ENCODE measurements at places on chromosomes 2 and 18.

DNA sequence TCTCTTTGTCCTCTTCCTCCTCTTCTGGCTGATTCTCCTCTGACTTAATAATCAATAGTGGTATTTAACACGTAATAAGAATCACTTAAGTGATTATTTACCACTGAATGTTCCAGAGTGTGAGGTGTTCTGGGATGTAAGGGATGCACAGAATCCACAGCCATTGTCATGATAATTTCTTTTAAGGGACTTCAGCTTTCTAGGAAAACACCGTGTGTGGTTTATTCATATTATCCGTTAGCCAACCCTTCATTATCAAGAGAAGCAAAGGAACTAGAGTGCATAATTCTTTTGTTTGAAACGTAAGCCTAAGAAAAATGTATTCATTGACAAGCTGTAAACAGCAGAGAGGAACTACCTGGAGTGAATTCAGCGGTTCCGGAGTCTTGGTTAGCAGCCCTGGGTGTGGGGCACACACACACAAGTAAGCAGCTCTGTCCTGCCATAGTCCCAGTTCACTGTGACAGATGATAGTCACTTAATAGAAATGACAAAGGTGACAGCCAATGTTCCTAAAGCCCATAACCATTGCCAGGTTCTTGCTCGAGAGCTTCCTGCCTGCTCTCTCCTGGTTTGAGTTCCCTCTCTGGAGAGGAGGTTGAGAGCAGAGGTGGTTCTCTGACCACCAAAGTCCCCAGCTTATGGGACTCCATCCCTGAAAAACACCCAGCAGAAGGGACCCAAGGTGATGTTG lies 101.9 kb downstream of the ACOXL start:
- no peaks in the 10 kb centered on the region for H3K27me3 ChIP-seq
- no peaks in the 10 kb centered on the region for H3K36me3 ChIP-seq
- H3K27ac ChIP-seq, result no peak overlapping the region
- H3K4me3 ChIP-seq, result no peak overlapping the region
- DNase-seq, result no peak

DNA sequence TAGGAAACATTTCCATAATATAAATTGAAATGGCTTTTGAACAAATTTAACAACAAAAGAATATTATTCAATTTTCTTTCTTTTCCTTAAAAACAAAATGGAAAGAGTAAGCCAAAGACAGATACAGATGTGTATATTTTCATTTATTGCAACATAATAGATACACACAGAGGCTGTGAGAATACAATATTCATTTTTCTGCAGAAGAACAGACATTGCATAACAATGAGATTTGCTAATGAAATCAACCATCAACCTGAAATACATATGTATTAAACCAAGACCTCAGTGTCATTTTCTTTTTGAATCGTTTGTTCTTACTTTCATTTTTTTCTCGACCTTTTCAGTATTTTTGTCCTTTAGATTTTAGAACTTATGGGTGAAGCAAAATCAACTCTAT lies 95.1 kb downstream of the BAZ2B start:
- no peaks in the 10 kb centered on the region for H3K36me3 ChIP-seq
- H3K27ac ChIP-seq, result no peak overlapping the region
- H3K4me1 ChIP-seq, result no peaks in the 10 kb centered on the region
- no peak for DNase-seq

- no peak for DNase-seq
- H3K36me3 ChIP-seq, result no peaks in the 10 kb centered on the region
- no peak overlapping the region for H3K4me3 ChIP-seq
- no peaks in the 10 kb centered on the region for H3K27me3 ChIP-seq
- no peak overlapping the region for H3K27ac ChIP-seq
- no peaks in the 10 kb centered on the region for H3K4me1 ChIP-seq
Observed at GRCh38 chr2:101972621-101973434, 18.9 kb upstream of the IL1R2 start.

DNA sequence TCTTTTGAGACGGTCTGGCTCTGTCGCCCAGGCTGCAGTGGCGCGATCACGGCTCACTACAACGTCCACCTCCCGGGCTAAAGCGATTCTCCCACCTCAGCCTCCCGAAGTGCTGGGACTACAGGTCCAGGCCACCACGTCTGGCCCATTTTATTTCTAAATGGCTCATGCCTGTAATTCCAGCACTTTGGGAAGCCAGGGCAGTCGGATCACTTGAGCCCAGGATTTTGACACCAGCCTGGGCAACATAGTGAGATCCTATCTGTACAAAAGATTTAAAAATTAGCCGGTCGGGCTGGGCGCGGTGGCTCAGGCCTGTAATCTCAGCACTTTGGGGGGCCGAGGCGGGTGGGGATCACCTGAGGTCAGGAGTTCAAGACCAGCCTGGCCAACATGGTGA lies 26.4 kb upstream of the EFHD1 start:
- no peak overlapping the region for H3K4me3 ChIP-seq
- H3K36me3 ChIP-seq, result no peaks in the 10 kb centered on the region
- no peaks in the 10 kb centered on the region for H3K27me3 ChIP-seq
- H3K4me1 ChIP-seq, result no peaks in the 10 kb centered on the region
- no peak overlapping the region for H3K27ac ChIP-seq

- no peaks in the 10 kb centered on the region for H3K36me3 ChIP-seq
- DNase-seq, result no peak
- no peak overlapping the region for H3K27ac ChIP-seq
- H3K4me1 ChIP-seq, result no peaks in the 10 kb centered on the region
Observed at GRCh38 chr2:37816686-37817085, 108.4 kb upstream of the RMDN2 start.

- no peaks in the 10 kb centered on the region for H3K4me1 ChIP-seq
- DNase-seq, result no peak
- no peaks in the 10 kb centered on the region for H3K36me3 ChIP-seq
Observed at GRCh38 chr2:148022351-148022750, 1.5 kb downstream of the MBD5 start.

GRCh38 chr2:10947005-10947440 lies 35.3 kb downstream of the KCNF1 start:
- DNase-seq, result no peak
- no peak overlapping the region for H3K4me3 ChIP-seq
- no peaks in the 10 kb centered on the region for H3K4me1 ChIP-seq

DNA sequence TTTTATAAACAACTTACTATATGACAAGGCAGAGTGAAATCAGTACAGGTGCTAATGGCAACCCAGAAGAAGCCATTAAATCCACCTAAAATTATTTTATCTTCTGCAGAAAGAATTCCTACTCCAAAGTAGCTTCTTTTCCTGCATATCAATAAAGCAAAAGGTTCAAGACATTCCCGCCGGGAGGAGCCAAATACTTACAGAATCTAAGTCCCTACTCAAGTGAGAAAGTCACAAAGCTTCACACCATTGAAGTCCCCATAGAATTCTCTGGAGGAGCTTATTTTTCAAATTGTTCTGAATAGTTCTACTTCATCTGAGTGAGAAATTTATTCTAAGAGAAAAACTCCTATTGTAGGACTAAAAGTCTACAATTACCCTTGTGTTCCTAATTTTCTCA lies 233.7 kb upstream of the HNRNPA3 start:
- no peak overlapping the region for H3K27ac ChIP-seq
- H3K36me3 ChIP-seq, result no peaks in the 10 kb centered on the region
- H3K27me3 ChIP-seq, result no peaks in the 10 kb centered on the region
- DNase-seq, result no peak
- H3K4me1 ChIP-seq, result no peaks in the 10 kb centered on the region

GRCh38 chr2:117127680-117128079 lies 686.8 kb upstream of the DDX18 start:
- no peak overlapping the region for H3K4me3 ChIP-seq
- H3K4me1 ChIP-seq, result no peaks in the 10 kb centered on the region
- H3K27ac ChIP-seq, result no peak overlapping the region
- no peaks in the 10 kb centered on the region for H3K36me3 ChIP-seq

DNA sequence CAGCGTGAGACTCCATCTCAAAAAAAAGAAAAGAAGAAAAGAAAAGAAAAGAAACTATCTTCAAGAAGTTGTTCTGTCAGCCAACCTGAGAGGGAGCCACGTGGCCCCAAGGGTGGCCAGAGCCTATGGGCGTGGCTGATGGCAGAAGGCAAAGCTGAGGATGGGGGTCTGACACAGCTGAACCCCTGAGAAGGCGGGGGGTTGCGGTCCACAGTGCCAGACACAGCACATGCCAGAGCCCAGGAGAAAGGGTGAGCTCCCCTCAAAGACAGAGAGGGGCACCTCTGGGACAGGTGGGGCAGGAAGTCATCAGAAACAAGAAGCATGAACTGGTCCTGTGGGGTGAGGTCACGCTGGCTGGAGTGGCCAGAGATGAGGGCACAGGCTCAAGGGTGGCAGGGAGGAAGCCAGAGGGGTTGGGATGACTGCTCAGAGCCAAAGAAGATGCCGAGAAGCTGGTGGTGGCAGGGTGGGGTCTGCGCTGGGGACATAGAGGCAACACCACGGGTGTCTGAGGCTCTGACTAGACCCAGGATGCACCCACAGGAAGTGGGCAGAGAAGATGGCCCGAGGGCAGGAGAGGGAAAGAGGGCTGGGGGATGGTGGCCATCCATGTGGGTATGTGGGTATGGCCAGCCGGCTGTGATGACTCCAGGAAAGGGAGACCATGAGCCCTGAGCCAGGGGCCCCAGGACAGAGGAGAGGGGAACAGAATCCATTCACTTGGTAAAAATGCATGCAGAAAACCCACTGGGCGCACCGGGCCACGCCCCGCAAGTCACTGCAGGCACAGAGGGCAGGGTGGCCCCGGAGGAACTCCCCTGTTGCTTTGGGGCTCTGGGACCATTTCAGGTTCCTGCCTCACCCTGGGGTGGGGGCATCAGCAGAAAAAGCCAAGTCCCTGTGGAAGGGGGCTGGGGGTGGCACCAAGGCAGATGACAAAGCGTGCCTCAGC lies 8.4 kb downstream of the KIF1A start:
- H3K27ac ChIP-seq, result no peak overlapping the region
- H3K4me3 ChIP-seq, result no peak overlapping the region
- peaks cover 13% of the 10 kb centered on the region for H3K36me3 ChIP-seq
- H3K4me1 ChIP-seq, result no peaks in the 10 kb centered on the region
- H3K27me3 ChIP-seq, result no peaks in the 10 kb centered on the region

DNA sequence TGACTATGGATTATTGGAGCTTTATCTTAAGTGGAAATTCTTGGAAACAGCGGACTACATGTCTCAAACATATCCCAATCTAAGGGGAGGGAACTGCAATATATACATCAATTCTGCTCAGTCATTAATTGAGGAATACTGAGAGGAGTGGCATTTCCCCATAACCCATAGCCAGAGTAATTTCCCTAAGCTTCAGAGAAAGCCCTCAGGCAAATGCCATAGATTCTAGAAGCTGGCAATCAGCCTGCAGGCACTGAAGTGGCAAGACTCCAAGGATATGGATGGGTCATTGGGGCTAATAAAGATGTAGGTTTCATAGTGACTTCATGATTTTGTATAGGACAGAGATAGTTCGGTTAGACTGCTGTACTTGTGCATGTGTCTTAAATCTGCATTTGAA lies 1960.5 kb upstream of the PIK3C3 start:
- no peaks in the 10 kb centered on the region for H3K27me3 ChIP-seq
- H3K4me1 ChIP-seq, result no peaks in the 10 kb centered on the region
- DNase-seq, result no peak
- H3K27ac ChIP-seq, result no peak overlapping the region
- no peak overlapping the region for H3K4me3 ChIP-seq
- H3K36me3 ChIP-seq, result no peaks in the 10 kb centered on the region

DNA sequence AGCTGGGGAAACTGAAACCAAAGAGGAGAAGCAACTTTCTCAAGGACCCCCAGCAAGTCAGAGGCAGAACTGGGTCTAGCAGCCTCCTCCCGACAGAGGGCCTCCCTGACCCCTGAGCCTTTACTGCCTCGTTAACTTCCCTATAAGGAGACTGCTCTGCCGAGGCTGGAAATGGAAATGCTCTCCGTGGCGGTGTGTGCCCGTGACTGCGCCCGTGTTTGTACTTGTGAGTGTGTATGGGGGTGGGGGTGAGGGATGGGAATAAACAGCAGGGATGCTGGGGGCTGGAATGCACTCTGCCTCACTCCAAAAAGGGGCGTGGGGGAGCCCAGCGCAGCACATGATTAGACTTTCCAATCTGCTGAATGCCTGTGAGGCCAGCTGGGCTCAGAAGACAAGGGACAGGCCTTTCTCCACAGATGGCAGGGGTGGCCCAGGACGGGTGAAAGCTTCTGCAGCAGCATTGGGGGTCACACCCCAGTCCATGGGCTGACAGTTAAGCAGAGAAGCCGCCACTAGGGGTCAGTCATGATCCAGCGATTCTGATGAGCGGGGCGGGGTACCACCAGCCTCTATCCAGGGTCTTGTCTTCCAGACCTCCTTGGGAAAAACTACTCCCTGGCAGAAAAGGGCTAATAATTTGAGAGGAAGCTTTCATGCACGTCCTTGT lies 26.8 kb downstream of the MPHOSPH10 start:
- no peaks in the 10 kb centered on the region for H3K36me3 ChIP-seq
- peak; percentile 75 for DNase-seq
- H3K27me3 ChIP-seq, result no peaks in the 10 kb centered on the region
- H3K27ac ChIP-seq, result no peak overlapping the region
- H3K4me1 ChIP-seq, result peaks cover 2% of the 10 kb centered on the region

DNA sequence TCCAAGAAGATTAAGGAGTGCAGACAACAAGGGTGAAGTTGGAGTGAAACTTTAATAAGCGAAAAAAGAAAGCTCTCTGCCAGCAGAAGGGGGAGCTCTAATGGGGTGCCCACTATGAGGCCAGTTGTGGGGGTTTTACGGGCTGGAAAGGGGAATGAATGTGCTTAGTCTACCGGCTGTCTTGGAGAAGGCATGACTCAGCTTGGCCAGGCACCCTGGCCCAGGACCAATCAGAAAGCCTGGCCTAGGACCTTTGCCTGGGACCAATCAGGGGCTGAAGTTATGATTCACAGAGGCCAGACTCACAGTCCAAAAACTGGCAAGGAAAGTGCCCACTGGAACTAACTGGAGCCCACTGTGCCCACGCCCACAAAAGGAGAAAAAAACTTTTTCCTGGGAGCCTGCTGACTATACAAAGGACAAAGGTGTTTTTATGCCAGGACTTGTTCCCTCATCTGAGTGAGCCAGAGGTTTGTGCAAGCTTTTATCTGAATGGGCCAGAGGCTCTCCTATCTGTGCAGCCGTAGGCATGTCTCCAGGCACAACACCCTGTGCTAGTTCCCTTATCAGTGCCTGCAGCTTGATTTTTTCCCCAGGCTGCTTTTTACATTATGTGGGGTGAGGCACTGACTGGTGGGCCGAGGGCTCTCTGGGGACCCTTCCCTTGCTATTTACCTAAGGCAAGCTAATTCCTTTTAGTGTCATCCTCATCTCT lies 18.6 kb downstream of the CMPK2 start:
- no peak overlapping the region for H3K4me3 ChIP-seq
- no peak for DNase-seq
- H3K36me3 ChIP-seq, result no peaks in the 10 kb centered on the region
- H3K27me3 ChIP-seq, result no peaks in the 10 kb centered on the region

DNA sequence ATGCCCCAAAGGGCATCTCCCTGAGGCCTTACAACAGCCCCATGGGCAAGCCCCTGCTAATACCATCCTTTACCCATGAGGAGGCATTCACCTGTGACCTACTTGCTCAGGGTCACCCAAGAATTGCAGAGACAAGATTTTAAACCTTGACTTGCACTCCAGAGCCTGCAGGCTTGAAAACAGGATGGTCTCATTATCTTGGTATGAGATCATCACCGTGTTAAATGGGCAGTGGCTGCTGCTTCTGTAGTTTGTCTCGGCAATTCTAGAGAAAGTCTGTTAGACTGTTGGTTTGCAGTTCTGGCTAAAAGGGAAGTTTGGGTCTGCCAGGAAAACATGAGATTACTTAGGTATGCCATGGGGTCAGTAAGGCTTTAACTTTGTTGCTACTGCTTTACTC lies 698.9 kb downstream of the GALR1 start:
- H3K27me3 ChIP-seq, result no peaks in the 10 kb centered on the region
- no peak overlapping the region for H3K4me3 ChIP-seq
- DNase-seq, result no peak
- H3K27ac ChIP-seq, result no peak overlapping the region

- H3K4me1 ChIP-seq, result no peaks in the 10 kb centered on the region
- H3K27me3 ChIP-seq, result peaks cover 17% of the 10 kb centered on the region
- no peaks in the 10 kb centered on the region for H3K36me3 ChIP-seq
- no peak for DNase-seq
- no peak overlapping the region for H3K4me3 ChIP-seq
Observed at GRCh38 chr18:63981719-63982118, 11.8 kb downstream of the SERPINB8 start.
